ENCODE measurements at places on chromosomes 12 and 14.

GRCh38 chr12:28537474-28537873, 347.2 kb downstream of the CCDC91 start:
- no peak for DNase-seq

DNA sequence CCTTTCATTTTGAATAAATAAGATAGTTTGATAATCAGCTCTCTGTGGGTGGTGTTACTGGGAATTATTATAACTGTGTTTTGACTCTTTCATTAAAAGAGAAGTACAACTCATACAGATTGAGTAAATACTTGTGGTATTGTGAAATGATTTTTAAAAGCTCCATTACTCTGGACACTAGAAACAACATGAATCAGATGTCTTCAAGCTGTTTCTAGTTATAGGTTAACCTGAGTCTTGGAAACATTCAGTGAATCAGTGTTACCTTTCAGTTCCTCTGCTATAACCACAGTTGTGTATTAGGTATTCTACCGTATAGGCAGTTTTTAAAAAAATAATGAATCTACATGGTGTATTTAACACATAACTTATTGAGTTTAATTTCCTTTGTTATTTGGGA, 128.4 kb upstream of the SSTR1 start:
- DNase-seq = peak; percentile 9

DNA sequence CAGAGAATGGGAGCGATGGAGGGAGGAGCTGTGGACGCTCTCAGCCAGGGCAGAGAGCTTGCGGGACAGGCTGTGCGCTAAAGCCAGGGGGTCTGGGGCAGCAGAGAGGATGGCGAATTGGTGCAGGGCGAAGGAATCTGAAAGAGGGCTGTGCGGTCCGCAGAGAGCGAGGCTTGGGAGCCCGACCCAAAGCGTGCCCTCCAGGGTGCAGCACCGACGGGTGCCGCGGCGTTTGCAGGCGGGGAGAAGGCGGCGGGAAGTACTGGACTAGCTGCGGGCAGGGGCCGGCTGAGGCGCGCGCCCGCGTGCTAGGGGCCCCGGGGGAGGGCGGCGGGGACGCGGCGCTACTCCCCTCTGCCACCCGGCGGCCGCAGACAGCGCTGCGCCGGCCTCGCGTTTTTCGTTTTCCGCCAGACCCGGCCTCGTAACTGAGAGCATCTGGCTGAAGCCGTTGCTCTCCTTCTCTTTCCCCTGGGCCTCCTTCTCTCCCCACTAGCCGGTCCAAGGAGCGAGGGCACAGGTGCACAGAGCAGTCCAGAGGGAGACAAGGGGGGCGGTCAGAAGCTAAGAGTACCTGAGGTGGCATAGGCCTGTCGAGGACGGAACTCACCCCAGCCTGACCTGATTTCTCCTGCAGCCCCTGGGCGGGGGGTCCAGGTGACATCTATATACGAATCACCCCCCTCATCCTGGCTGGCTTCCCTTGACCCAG, 24.9 kb downstream of the SLC6A12 start:
- DNase-seq = peak; percentile 47

- no peak for DNase-seq
These were observed 21.0 kb downstream of the ASPG start for GRCh38 chr14:104106471-104106991.

DNA sequence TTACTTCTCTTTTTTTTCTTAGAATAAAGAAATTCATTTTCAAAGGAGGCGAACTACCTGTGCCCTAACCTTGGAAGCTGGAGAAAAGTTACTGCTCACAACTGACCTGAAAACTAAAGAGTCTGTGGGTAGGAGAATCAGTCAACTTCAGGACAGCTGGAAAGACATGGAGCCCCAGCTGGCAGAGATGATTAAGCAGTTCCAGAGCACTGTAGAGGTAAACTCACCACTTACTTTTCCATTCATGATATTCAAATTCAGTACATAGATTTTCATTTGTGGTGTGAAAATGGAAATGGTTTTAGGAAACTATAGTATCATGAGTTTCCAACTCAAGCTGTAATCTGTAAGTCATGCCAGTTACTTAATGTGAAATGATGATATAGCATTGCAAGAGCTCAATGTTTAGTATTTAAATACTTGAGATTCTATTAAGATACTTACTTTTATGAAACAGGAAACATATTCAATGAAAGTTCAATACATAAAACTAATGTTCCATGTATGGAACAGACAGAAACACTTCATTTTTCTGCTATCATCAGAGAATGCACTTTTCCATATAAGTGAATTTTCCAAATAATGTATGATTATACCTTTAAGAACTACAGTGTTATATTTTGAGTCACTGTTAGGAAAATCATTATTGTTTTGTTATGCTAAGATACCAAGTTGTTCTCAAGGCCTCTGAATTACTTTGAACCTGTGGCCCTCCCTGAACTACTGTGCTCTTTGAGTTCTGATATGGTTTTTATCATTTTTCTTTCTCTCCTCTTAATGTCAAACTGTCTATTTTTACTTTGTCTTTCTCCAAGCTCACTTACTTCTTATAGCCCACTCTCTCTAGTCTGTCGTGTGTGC, 119.0 kb downstream of the ESR2 start:
- DNase-seq = no peak

GRCh38 chr14:41868396-41868795, 261.7 kb downstream of the LRFN5 start:
- no peak for DNase-seq

Data from MV-4-11 (cell line).